ENCODE measurements at places on chromosomes 7 and 10.

DNA sequence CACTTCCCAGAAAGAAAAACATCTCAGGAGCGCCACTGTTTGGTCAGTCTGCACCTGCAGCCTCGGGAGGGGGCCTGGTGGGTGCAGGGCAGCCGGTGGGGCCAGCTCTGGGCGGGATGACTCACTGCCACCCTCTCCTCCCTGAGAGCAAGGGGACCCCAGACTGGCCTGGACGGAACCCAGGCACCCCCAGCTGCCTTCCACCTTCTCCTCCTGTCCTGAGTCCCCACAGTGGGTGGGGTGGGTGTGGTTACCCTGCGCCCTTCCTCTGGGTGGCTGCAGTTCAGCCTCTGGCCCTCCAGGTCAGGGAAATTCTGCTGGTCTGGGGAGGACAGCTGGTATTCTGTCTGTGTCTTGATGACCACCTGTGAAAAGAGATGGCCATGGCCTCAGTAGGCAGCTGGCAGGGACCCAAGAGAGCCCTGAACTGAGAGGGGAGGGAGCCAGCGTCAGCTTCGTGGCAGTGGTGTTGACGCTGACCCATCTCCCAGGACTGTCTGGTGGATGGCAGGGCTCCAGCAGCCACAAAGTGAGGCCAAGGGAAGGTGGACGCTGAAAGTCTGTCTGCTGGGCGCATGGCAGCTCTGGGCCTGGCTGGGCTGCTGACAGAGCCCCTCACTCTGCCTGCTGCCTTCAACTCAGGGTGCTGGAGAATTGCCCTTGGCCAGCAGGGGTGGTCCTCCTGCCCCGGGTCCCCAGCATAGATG, 8.9 kb downstream of the CALY start:
- no peak for DNase-seq

DNA sequence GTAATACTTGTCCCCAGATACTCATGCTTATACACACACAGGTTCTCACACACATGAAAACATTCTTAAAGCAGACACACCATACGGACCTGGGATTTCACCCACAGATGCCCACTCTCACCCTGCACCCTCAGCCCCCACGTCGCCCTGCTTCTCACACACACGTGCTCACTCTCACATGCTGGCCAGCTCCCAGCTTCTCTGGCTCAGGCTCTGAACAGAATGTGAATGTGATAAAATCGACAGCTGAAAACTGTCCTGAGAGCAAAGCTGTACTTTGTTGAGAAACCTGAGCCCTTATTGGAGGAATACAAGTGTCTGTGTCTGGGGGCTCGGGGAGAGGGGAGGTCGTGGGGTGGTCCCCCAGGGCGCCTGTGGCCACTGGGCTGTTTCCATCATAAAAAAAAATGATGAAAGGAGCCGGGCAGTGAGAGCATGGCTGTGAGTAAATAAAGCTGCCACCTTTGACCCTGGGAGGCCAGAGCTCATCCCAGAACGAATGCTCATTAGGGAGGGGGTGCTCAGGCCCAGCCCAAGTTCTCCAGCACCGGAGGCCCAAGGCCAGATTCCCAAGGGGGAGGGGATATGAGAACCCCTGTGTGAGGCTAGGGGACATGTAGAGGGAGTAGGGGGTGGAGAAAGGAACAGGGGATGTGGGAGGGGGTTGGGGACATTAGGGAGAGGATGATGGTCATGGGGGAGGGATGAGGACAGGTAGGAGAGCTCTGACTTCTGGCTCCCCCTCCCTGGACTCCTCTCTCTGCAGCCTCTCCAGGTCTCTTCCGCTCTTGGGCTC, 18.1 kb upstream of the TLX1 start:
- no peak for DNase-seq

DNA sequence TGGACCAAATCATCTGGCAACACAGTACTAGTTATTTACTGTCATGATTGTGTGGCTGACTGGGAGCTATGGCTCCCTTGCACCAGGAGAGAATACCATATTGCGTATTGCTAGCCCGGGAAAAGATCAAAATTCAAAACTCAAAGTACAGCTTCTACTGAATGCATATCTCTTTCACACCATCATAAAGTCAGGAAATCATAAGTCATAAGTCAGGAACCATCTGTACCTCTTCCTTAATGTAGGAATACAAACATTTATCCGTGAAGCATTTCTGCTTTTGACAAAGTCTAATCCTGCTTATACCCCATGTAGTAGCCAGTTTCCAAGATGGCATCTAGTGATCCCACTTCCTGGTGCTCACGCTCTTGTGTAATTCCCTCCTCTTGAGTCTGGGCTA, 2.2 kb upstream of the CREB3L2 start:
- DNase-seq: no peak

DNA sequence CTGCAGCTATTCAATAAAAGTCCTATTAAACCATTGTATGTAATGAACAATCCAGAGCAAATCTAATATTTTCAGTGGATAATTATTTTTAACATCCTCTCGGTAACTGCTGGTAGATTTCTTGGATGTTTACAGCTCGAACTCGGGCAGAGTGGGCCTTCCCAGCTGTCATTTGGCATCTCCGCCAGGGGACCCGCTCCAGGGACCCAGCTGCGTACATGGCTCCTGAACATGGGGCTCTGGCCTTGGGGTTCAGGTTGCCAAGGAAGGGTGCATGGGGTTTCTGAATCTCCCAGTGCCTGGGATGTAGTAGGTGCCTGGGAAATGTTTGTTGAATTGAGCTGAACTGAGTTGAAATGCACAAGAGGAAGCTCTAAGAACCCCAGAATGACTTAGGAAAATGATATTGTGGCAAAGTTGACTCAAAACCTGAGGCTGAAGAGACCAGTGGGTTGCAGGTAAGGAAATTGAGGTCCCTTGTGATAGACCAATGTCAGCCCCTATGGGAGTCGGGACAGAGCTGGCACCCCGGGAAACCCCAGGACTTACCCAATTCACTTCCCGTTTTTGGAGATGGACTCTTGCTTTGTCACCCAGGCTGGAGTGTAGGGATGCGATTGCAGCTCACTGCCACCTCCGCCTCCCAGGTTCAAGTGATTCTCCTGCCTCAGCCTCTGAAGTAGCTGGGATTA, 228.4 kb downstream of the CUX1 start:
- DNase-seq: no peak

- no peak for DNase-seq
Observed at GRCh38 chr7:50156706-50157105, 63.7 kb upstream of the ZPBP start.

GRCh38 chr10:115989621-115990020, 283.4 kb downstream of the GFRA1 start:
- no peak for DNase-seq

DNA sequence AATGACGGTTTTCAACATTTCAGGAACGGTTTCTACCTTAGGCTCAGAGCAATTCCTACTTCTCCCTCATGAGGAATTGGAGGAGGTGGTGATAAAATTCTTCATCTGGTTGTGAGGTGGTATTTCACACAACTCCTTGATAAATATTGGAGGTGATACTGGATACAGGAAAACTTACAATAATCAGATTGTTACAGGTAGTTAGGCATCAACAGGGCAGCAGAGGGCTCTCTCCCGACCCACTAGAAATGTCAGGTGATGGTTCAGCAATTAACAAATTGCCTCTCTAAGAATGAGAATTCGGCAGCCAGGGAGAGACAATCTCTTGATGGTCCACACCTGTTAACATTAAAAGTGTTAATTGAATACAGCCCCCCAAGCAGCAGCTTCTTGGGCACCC, 22.6 kb downstream of the ZNF786 start:
- DNase-seq: no peak

DNA sequence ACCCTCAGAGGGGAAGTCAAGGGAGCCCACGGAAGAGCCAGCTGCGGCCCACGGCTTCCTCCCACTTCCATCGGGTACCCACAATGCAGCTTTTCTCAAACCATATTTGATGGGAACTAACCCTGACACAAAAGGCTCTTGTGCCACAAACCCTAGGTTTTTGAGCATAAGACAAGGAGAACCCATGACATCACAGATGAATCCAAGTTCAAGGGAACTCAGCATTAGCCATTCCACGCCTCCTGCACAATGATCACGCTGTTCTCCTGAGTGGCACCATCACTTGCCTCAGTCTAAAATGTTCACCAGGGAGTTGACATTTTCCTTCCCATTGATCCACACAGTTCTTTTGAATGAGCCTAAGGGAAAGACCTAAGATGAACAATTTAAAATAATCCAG, 70.4 kb downstream of the ITIH5 start:
- no peak for DNase-seq

- DNase-seq: no peak
Observed at GRCh38 chr7:133061357-133061756, 20.5 kb downstream of the CHCHD3 start.

DNA sequence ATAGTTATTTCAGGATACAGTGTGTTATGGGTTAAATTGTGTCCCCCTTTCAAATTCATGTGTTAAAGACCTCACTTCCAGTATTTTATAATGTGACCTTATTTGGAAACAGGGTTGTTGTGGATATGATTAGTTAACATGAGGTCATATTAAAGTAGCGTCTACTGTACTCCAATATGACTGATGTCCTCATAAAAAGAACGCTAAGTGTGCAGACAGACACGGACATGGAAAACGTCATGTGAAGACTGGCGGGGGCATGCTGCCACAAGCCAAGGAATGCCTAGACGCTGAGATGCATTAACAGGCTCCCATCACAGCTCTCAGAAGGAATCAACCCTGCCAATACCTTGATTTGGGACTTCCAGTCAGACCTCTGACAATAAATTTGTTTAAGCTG, 1.5 kb upstream of the WDR37 start:
- no peak for DNase-seq

GRCh38 chr7:4775848-4776623, 613 bp downstream of the AP5Z1 start:
- peak; percentile 28 for DNase-seq

GRCh38 chr10:31625566-31625965, 303.1 kb downstream of the ARHGAP12 start:
- DNase-seq: no peak

DNA sequence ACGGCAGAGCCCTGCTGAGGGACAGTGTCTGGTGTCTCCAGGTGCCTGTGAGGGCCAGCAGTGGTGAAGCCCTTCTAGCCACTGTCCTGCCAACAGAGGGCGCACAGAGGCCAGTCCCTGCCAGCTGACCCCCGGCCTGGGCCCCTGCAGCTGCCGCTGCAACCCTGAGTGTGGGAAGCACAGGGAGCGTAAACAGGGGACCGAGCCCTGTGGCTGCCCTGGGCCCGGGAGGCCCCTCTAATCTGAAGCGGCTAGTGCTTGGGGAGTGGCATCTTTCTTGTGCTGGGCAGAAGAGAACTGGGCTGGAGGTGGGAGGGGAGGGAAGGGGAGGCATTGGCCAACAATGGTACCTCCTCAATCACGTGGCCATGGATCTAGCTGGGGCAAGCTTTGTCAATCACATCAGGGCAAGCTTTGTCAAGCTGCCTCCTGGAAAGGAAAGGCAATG, 34.6 kb downstream of the TRIM8 start:
- DNase-seq: no peak

GRCh38 chr10:110495731-110496552, 1.8 kb upstream of the DUSP5 start:
- DNase-seq: peak; percentile 22

- no peak for DNase-seq
Observed at GRCh38 chr7:41567731-41568114, 135.2 kb downstream of the INHBA start.

- DNase-seq: no peak
Observed at GRCh38 chr7:157759246-157759805, 422.5 kb downstream of the DNAJB6 start.

GRCh38 chr10:33673839-33674415, 339.5 kb upstream of the NRP1 start:
- no peak for DNase-seq

DNA sequence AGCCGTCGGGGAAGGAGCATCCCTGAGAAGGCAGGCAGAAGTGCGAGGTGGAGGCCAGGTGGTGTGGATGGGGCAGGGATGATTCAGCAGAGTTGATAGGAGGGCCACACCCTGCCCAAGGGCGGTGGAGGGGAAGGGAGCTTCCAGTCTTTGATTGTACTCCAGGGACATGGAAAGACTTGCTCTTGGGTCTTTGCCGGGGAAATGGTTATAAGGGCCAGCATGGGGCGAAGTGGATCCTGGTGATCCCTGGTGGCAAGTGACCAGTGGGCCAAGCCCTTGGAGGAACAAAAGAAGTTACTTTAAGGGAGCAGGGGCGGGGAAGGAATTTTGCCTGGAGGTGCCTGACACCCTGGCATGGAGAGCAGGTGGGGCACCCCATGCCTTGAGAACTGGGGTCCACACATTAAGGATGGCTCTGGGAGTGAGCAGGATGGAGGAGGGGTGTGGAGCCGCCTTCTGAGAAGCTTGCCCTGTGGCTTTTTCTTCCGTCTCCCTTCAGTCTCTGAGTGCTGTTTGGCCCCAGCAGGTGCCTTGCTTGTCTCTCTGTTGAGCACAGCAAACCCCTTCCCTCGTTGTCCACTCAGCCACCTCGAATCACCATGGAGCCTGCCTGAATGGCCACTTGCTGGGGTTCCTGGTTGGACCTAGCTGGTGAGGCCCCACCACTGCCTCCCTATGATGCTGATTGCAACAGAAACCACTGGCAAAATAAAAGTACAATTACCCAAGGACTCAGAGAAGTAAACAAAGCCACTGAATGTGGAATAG, 83.9 kb downstream of the RAMP3 start:
- DNase-seq: no peak

DNA sequence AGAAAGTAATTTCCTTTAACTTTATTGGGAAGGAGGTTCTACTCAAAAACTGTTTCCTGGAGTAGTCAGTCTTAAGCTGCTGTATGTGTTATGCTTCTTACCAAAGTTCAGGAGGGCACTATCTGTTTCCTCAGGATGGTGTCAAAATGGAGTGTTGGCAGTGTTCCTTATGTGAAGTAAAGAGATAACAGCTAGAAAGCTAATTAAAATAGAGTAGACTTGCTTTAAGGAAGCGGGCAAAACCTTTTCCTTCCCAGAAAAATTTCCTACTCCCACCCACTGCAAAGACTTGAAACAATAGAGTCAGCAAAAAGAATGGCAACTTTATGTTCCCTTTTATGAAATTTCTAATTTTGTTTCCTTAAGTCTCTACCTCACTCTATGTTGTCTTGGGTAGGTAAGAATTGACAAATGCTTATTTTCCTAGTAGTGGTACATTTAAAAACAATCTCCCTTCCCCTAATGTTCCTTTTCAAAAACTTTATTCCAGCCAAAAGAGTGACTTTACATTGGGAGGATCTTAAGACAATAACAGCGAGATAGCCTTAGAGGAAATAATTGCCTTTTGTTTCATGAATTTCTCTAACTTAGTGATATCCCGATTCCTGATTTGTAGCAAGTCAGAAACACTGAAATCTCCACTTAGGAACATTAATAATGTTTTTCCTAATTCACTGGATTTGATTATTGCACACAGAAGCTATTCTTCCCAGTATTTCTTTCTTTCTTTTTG, 26.5 kb upstream of the ENTPD1 start:
- DNase-seq: no peak

- DNase-seq: no peak
Observed at GRCh38 chr7:960269-960871, 5.9 kb upstream of the ADAP1 start.

DNA sequence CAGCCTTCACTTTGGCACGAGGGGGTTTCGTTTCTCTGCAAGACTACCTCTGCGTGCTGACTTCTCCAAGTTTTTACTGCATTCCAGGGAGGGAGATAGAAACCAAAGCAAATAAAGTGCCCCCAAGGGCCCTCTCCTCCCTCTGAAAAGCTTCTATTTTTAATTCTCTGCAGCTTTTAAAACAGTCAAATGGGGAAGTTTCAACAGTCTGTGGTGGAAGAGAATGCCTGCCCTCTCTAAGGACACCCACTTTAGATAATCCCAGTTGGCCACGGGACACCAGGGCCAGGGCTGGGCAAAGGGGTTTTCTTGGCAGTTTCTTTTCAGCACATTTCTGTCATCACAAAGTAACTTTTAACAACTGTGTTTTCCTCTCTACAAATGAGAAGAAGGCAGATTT, 386.7 kb upstream of the NPVF start:
- DNase-seq: no peak

GRCh38 chr10:125768219-125768855, 7.3 kb downstream of the MMP21 start:
- no peak for DNase-seq
